Kidney (tissue), 22 donors: ENCODE measurements at places on chromosomes 13 and 19. TPM values are rescaled to one million over a fixed set of nuclear protein-coding genes. Genes with fewer than 3 reads are reported as not detected.

ACP7 gene
- total RNA-seq: not detected

DNA sequence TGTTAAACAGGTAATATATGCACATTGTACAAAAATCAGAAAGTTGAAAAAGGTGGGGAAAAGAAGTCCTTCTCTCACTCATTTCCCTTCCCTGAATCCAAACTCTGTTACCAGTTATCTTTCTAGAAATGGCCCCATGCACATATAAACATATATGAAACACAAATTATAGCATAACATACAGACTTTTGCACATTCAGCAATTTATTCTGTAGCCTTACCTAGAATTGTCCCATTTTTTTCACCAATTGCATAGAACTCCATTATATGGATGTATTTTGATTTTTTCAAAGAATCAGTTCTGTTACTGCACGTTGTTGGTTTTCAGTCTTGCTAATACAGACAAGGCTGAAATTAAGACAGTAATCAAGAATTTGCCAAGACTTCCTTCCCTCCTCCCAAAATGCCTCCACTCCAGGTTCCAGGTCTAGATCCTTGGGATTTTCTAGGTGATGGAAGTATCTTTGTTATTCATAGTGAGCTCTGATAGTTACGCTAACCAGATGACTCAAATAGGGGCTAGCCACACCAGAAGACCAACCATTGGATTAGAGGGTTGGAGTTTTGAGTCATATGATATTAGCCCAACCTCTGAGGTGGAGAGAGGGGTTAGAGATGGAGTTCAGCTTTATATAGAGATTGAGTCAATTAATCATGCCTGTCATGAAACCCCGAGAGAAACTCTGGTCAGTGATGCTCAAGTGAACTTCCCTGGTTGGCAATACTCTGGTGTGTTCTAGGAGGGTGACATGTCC lies 30.7 kb downstream of the GPR180 start:
- no peak for DNase-seq

ZNF577 gene
- total RNA-seq: 19.0 TPM

- no peak for DNase-seq
These were observed 89.2 kb downstream of the RGCC start for GRCh38 chr13:41546372-41547190.

DNA sequence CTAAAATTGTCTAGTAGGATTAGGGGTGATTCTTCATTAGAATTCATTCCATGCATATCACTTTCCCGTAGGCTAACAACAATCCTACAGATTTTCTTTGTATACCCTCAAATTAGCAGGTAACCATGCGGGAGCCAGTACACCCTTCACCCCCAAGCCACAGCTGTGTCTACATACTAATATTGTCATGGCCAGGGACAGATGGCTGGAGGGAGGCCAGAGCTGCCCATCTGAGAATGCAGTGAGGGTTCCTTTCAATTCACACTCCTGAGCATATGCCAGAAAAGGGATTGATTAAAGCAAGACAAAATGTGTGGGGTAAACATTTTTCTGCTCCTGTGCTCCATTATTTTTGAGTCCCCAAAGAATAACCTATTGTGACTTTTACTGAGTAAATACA lies 68.9 kb downstream of the FREM2 start:
- DNase-seq: no peak

DUS3L gene
- 37.6 TPM for total RNA-seq

GRCh38 chr19:5120833-5121232 lies 151.9 kb downstream of the KDM4B start:
- no peak for DNase-seq

- DNase-seq: no peak
These were observed 53.1 kb downstream of the KL start for GRCh38 chr13:33069365-33069764.

- DNase-seq: no peak
These were observed 751 bp downstream of the ZNF584 start for GRCh38 chr19:58409010-58409790.

DNA sequence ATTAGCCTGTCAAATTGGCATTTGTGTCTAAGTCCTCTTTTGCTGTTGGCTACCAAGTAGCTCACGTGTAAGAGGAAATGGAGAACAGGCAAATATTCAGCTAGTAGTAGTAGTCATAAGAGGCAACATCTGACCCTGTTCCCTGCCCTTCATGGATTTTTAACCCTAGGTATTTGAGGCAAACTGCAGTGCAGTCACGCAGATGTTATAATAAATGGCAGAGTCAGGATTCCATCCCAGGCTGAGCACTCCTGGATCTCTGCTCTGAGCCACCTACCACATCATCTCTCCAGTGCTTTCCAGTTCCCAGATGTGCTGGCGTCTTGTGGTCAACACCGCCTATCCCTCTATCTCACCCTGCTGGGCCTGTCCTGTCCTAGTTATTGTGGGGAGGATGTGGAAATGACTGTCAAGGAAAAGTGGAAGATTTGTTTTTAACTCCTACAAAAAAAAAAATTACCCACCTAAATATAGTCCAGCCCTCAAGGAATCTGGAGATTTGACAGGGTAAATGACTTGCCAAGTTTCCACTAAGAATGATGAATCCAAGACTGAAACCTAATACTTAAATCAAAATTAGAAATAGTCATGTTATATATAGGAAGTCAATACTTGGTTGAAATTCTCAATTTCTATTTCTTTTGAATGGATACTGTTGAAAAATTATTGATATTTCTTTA lies 322.9 kb downstream of the GPC6 start:
- DNase-seq: no peak

GRCh38 chr13:29436291-29436690 lies 159.2 kb downstream of the SLC7A1 start:
- peak; percentile 2 for DNase-seq

CCDC70 gene
- total RNA-seq: not detected

DNA sequence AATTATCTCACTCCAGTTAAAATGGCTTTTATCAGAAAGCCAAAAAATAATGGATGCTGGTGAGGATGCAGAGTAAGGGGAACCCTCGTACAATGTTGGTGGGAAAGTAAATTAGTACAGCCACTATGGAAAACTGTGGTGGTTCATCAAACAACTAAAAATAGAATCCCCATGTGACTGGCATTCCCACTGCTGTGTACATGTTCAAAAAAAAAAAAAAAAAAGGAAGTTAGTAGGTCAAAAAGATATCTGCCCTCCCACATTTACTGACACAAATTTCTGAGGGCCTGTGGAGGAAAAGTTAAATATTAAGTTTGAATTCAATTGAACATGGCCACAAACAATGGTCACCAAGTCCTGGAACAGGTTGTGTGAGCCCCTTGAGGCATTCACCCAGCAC lies 9.8 kb upstream of the ZSCAN5A start:
- DNase-seq: no peak

TMPRSS9 gene
- not detected for total RNA-seq

GRCh38 chr19:55581145-55581822 lies 636 bp upstream of the ZNF579 start:
- DNase-seq: no peak

- no peak for DNase-seq
These were observed 1015.7 kb downstream of the PCDH9 start for GRCh38 chr13:66214467-66214866.

DNA sequence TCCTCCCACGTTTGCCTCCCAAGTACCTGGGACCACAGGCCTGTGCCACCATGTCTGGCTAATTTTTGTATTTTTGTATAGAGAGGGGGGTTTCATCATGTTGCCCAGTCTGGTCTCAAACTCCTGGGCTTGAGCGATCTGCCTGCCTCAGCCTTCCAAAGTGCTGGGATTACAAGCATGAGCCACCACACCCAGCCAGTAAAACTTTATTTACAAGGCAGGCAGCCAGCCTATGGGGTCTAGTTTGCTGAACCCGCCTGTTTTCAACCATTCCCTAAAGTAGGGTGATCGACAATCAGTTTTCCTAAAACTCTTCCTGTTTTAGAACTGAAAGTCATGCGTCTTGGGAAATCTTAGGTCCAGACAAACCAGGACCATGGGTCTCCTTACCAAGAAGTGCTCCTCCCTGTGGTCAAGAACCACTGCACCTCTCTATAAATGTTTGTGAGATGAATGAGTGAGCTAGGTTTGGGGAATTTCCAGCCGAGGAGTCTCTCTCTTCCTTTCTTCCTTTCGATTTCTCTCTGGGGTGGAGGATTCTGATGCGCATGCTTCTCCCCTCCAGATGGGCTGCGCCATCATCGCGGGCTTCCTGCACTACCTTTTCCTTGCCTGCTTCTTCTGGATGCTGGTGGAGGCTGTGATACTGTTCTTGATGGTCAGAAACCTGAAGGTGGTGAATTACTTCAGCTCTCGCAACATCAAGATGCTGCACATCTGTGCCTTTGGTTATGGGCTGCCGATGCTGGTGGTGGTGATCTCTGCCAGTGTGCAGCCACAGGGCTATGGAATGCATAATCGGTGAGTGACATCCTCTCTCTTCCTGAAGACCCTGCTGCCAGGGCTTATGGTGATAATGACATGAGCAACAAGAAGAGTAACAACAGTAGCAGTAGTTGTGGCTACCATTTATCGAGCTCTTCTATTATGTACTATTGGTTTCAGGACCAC lies 38.7 kb downstream of the ADGRE1 start:
- no peak for DNase-seq

GRCh38 chr19:46608581-46609345 lies 7.6 kb downstream of the CALM3 start:
- DNase-seq: no peak

- DNase-seq: peak; percentile 95
These were observed 105.2 kb downstream of the COL4A2 start for GRCh38 chr13:110412132-110412914.

RASA3 gene
- total RNA-seq: 28.8 TPM

CYP2B6 gene
- total RNA-seq: 0.31 TPM

- no peak for DNase-seq
These were observed 4.6 kb upstream of the FFAR3 start for GRCh38 chr19:35353635-35354034.

LRRC63 gene
- total RNA-seq: 0.31 TPM

GRCh38 chr13:51780099-51780498 lies 23.9 kb downstream of the DHRS12 start:
- no peak for DNase-seq

ZNF525 gene
- 17.2 TPM for total RNA-seq

GRCh38 chr19:18446145-18446810 lies 8.3 kb upstream of the ISYNA1 start:
- DNase-seq: no peak

TUBB4A gene
- total RNA-seq: 4.4 TPM

DNA sequence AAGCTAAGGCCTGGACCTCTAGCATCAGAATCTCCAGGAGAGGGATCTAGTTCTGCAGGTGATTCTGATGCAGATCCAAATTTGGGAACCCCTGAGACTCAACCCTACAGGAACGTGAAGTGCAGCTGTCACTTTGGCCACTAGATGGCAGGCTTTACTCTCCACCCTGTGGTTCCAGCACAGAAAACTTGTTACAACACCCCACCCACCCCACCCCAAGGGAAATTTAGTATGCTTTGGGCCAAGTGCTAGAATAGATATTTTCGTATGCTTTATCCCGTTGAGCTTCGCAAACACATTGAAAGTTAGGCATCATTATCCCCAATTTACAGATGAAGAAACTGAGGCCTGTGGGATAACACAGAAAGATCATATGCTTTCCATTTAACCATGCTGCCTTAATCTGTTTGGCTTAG lies 232.0 kb downstream of the B3GLCT start:
- DNase-seq: peak; percentile 53

- DNase-seq: no peak
These were observed 34.8 kb downstream of the FOXO1 start for GRCh38 chr13:40631605-40632004.

DNA sequence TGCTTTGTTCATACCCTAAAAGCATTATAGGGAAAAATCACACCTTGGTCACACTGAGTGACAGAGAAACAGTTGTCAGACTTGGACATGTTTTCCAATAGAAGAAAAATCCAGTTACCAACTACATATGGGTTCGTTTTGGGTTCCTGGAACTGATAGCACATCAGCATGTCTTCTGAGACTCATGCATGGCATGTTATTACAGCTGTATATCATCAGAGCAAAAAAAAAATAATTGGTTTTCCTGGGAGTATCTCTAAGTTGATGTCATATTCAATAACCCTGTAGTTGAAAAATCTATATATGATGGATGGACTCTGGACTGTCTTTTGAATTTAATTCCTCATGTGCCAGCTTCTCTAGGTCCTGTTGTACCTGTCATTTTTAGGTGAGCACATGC lies 211.6 kb downstream of the DNAJC15 start:
- no peak for DNase-seq

- DNase-seq: no peak
These were observed 30.5 kb downstream of the TNFSF14 start for GRCh38 chr19:6639439-6639838.

GRCh38 chr19:57363688-57364181 lies 384 bp downstream of the TRAPPC2B start:
- DNase-seq: peak; percentile 27

DNA sequence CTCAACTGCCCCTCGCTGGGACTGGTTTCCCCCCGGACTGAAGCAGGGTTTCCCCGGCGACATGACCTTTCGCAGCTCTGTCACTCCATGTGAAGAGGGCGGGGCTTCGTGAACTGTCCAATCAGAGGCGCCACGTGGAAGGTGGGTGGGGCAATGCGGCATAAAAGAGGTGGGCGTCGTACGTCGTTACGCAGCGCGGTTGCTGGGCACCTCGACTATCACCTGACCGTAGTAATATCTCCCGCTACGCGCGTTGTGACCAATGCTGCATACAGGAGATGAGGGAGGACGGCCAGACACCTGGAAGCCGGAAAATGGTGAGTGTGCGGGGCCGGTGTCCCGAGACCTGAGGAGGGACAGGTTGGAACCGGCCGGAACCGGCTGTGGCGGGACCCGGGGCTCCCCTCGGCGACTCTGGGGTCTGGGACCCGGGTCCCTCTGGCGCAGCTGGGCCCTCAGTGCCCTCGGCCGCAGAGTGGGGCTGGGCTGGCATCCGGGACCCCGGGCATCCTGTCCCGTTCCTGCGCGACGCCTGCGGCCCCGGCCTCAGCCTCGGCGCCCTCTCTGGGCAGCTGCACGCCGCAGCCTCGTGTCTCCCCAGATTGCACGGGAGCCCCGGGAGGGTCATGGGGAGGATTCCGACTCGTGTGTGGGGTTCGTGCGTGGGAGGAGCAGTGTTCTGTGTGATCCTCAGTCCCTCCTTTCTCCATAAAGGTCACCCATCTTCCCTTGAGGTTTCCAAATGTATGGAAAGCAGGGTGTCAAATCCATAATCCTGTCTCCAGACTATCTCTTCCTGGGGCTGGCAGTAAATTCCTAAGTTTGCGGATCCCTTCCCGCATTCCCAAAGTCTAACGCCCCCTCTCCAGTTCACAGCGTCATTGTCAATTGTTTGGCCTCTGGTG lies 32.2 kb downstream of the ZNF136 start:
- DNase-seq: peak; percentile 96

MYBPC2 gene
- 0.98 TPM for total RNA-seq

DNA sequence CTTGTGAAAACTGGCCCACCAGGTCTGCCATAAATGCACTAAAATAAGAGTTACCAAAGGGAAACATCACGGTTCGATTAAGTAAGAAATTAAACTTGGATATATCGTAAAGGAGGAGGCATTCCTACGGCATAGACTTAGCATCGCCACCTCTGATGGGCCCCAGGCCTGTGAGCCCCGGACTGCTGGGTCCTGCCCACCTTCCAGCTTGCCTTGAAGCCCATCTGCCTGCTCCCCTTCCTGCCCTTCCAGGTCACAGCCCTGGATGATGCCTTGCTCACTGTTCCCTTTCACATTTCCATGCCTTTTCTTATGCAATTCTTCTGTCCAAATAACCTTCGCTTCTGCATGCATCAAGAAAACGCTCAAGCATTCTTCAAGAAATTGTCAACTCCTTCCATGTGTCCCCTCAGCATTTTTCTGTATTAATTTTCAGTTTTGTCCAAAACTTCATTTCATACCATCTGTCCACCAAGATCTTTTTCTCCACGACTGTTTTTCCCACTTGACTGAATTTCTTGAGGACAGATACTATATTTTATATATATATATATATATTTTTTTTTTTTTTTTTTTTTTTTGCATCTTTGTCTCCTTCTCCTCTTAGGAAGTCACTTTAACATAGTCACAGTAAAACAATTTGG lies 91.2 kb downstream of the DOCK9 start:
- DNase-seq: no peak
